ENCODE measurements at places on chromosomes 3 and 15.

DNA sequence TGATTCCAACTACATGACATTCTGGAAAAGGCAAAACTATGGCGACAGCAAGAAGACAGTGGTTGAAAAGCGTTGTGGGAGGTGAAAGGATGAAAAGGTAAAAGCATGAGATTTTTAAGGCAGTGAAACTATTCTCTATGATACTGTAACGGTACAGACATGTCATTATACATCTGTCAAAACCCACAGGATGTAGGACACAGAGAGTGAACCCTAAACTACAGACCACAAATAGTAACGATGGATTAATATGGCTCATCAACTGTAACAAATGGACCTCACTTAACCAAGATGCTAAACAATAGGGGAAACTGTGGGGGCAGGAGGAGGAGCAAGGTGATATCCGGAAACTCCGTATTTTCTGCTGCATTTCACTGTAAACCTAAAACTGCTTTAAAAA lies 39.1 kb downstream of the MYO9A start:
- no peak for DNase-seq
- no peaks in the 10 kb centered on the region for H3K27me3 ChIP-seq
- no peaks in the 10 kb centered on the region for H3K4me1 ChIP-seq
- no peak overlapping the region for H3K4me3 ChIP-seq
- H3K36me3 ChIP-seq: no peaks in the 10 kb centered on the region

GRCh38 chr3:65861718-65862117 lies 177.0 kb downstream of the MAGI1 start:
- no peak overlapping the region for H3K27ac ChIP-seq
- H3K4me1 ChIP-seq: no peaks in the 10 kb centered on the region
- DNase-seq: no peak
- no peaks in the 10 kb centered on the region for H3K27me3 ChIP-seq
- H3K4me3 ChIP-seq: no peak overlapping the region

DNA sequence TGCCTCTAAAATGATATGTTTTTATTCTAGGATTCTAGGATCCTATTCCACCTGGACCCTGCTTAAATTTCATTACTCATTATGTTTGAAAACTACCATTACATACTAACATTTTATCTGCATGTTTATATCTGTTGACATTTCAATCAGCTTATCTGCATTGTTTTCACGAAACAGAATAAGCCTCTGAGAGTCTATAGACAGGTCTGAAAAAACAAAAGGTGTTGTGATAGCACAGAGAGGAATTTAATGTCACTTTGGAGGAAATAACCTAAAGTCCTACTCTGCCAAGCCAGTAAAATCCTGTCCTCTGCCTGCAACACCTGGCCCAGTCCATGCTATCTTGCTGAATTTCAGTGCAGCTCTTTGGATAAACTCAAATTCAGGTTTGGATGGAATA lies 315.2 kb downstream of the ZBTB20 start:
- H3K27me3 ChIP-seq: no peaks in the 10 kb centered on the region
- no peak overlapping the region for H3K27ac ChIP-seq
- H3K4me1 ChIP-seq: no peaks in the 10 kb centered on the region
- H3K36me3 ChIP-seq: no peaks in the 10 kb centered on the region
- DNase-seq: no peak

- no peak overlapping the region for H3K4me3 ChIP-seq
- H3K27ac ChIP-seq: no peak overlapping the region
- H3K27me3 ChIP-seq: no peaks in the 10 kb centered on the region
These were observed 113.5 kb downstream of the VPS13C start for GRCh38 chr15:61946778-61947177.

DNA sequence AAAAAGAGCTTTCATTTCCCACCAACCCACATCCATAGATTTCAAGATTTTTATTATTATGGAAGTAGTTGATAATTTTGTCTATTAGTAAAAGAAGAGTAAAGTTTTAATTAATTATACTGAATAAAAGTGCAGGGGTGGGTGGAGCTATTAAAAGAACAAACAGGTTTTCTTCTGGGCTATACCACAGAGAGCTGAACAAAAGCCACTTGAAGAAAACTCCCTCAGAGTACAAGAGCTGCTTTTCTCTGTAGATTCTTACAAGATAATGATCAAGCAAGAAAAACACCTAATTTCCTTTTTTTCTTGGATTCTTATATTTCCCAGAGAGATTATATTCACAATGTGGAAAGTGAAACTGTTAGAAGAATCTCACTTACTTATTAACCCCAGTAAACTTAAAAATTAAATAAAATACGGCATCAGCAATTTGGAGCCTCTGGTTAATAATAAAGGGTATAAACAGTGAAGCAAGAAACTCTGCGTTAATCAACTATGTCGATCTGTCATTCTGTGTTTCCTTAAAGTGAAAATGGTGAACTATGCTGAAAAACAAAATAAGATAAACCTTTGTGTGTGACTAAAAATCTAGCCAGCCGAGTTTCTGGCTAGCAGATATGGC lies 84.9 kb downstream of the THBS1 start:
- no peak overlapping the region for H3K4me3 ChIP-seq
- no peaks in the 10 kb centered on the region for H3K27me3 ChIP-seq
- H3K36me3 ChIP-seq: no peaks in the 10 kb centered on the region
- peaks cover 9% of the 10 kb centered on the region for H3K4me1 ChIP-seq
- no peak for DNase-seq

GRCh38 chr3:112746675-112747280 lies 99.9 kb downstream of the CD200R1L start:
- no peaks in the 10 kb centered on the region for H3K36me3 ChIP-seq
- H3K27me3 ChIP-seq: no peaks in the 10 kb centered on the region
- DNase-seq: no peak
- H3K4me1 ChIP-seq: peaks cover 5% of the 10 kb centered on the region
- H3K4me3 ChIP-seq: no peak overlapping the region
- H3K27ac ChIP-seq: no peak overlapping the region
